ENCODE measurements at places on chromosomes 5 and 9. TPM values are rescaled to one million over a fixed set of nuclear protein-coding genes. Genes with fewer than 3 reads are reported as not detected.
A peak's percentile ranks its signal among the peaks of the same experiment; 100 is the strongest.

DNA sequence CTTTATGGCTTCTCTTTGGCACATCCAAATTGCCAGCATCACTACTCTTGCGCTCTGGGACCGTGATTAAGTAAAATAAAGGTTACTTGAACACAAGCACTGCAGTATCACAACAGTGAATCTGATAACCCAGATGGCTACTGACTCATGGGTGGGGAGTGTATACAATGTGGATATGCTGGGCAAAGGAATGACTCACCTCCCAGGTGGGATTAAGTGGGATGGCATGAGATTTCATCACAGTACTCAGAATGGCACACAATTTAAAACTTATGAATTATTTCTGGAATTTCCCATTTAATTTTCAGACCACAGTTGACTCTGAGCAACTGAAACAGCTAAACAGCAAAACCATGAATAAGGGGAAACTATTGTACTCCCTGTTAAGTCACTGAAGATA, 4.3 kb downstream of the GFM2 start:
- DNase-seq = no peak

- DNase-seq = no peak
Observed at GRCh38 chr9:130846487-130847305, 11.6 kb downstream of the ABL1 start.

DNA sequence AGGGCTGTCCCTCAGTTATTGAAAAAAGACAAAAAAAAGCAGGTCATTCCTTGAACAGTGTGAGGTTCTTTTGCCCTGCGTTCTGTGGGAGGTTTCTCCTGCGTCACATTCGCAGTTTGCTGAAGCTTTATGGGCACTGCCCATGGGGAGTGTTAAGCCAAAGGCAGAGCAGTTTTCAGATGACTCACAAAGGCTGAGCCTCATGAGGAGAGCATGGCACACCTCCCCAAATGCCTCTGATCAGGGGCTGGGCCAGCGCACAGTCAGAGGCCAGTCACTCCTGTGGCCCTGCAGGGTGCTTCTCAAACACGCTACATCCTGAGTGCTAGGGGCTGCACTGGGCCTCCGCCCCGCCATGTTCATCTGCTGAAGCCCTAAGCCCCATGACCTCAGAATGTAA, 38.4 kb downstream of the IRX1 start:
- no peak for DNase-seq

- no peak for DNase-seq
Observed at GRCh38 chr5:149671544-149671943, 58.6 kb upstream of the PPARGC1B start.

PNPLA7 gene
- 3.9 TPM for polyA plus RNA-seq

NPM1 gene
- 1,690 TPM for polyA plus RNA-seq

GRCh38 chr5:168679515-168679920, 100.3 kb upstream of the PANK3 start:
- peak; percentile 62 for DNase-seq

PCDHGA7 gene
- 2.1 TPM for polyA plus RNA-seq

GPR151 gene
- not detected for polyA plus RNA-seq

Data from left renal cortex interstitium (tissue), 4 donors.